NCI-H1436 treated with DMSO at 0.1 percent for 48 hours (cell line): ENCODE measurements at places on chromosomes 16 and 17.

DNA sequence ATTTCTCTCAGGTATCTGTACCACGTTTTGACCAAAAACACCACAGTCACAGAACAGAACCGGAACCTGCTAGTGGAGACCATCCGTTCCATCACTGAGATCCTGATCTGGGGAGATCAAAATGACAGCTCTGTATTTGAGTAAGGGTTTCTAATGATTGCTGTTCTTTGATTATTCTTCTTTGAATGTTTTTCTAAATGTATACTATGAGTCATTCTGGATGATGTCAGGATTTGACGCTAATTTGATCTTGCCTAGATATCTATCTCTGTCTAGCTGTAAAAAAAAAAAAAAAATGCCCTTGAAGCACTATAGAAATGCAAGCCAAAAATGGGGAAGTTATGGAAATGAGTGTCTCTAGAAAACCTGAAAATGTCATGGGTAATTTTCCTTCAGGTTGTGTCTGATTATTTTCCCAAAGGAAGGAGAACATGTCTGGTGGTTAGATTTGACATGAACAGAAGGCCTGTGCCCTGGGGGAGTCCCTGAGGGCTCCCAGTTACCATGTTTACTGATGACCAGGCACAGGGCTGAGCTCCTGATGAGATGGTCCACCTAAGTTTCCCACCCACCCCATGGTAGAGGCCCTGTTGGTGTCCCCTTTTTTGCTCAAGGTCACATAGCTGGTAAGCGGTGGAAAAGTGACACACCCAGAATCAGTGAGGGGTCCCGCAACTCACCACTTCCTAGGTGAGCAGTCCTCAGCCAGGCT lies 13.6 kb downstream of the CLEC16A start:
- no peak for DNase-seq

- no peak for DNase-seq
Observed at GRCh38 chr17:3798273-3799180, 2.5 kb downstream of the ITGAE start.

GRCh38 chr17:63929860-63930766 lies 2.0 kb downstream of the CD79B start:
- DNase-seq: no peak

- DNase-seq: no peak
Observed at GRCh38 chr17:36768394-36768793, 167.0 kb downstream of the MRM1 start.

DNA sequence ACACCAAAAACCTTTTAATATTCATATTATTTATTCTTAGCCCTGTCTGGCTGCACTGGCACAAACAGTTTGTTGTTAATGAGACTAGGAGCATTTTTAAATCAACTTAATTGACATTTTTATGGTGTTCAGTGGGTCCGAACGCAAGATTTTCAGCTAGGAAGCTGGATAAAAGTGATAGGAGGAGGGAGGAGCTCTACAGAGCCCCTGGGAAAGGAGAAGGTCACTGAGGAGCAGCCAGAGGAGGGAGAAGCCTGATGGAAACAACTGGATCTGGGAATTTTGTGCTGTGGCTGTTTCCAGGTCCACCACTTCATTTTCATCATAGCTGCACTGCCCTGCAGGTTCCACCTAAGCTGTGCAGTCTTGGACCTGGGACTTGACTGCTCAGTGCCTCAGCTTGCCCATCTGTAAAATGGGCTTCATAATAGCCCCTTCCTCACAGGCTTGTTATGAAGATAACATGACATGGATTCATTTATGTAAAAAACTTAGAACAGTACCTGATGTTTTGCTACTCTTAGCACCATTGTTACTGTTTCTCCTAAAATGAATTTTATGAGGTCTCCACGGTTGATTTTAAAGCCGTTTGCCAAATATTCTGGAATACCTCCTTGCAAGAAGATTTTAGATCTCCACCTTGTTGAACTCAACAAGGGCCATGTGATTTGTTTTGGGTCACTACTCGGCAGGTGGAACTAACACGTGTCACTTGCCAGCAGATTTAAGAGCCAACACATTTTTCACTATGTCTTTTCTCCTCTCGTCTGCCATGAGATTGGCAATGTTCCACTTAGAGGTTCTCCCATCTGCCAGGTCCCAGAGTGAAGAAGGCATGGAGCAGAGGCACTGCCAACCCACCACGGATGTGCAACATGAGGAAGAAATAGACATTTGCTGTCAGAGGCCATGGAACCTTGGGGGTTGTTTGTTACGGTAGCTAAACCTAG lies 18.7 kb upstream of the GRIN2A start:
- DNase-seq: no peak

DNA sequence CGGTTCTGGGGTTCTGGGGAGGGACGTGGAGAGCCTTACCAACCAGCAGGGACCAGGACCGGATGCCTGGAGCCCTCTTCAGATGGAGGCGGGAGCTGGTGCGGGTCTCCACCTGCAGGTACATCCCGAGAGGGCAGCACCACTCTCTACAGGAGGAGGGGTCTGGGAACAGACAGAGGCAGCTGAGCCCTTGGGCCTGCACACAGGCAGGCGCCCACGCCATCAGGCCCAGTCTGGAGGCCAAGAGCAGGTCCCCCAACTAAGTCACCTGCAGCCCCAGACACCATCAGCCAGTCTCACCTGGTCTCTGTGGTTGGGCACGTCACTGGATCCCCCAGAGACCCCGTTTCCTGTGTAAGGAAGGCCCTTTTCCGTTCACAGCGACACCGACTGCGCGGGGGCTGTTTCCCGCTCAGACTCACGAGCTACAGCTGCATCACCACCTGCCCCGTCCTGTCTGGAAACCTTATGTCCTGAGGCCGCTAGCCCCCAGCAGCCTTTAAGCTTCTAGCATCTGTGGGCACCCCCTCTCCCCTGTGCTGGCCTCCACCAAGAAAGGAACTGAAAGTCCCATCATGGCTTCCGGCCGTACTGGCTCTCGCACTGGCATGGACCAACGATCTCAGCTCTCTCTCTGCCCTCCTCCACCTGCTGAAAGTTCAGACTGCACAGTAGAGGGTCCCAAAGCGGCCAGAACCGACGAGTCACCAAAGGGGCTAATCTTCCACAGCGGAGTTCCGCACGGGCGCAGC lies 1.2 kb downstream of the CYBC1 start:
- DNase-seq: peak; percentile 82

- DNase-seq: no peak
Observed at GRCh38 chr17:31594416-31594815, 202.9 kb downstream of the RAB11FIP4 start.

DNA sequence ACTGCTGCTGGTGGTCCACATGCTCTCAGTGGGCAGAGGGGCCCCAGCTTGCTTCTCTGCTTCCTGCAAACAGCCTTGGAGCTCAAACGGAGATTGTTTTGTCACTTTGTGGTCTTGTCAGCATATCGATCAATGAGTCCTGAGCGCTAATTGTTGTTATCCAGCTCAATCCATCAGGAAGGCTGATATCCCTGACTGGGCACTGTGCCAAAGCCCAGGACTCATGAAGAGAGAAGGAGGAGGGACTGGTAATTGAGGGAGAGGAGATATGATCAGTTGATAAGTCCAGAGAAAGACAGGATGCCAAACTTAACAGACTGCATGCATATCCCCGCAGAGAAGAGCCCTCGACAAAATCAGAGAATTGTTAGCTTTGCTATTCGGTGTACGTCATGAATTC lies 58.6 kb upstream of the DNAH9 start:
- DNase-seq: no peak

GRCh38 chr17:61160789-61161445 lies 238.7 kb upstream of the TBX2 start:
- DNase-seq: no peak

- no peak for DNase-seq
Observed at GRCh38 chr17:77083531-77083930, 57.2 kb upstream of the SEC14L1 start.

DNA sequence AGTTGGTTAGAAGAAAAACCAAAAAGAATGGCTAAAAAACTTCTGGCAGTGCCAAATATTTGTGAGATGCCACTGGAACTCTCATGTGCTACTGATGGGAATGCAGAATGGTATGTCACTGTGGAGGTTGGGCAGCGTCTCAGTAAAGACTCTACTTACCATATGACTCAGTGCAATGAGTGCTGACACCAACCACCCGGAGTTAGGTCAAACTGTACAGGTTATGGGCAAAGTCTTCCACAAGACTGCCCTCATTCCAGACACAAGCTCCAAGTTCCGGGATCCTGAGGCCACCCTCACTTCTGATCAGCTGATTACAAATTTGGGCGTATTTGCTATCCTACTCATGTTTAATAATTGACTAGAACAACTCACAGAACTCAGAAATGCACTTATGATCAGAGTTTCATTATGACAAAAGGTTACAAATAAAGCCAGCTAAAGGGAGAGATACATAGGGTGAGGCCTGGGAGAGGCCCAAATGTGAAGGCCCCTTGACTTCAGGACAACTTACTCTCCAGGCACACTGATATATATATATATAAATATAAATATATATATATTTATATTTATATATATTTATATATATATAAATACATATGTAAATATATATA lies 114.9 kb downstream of the TRIM37 start:
- no peak for DNase-seq

DNA sequence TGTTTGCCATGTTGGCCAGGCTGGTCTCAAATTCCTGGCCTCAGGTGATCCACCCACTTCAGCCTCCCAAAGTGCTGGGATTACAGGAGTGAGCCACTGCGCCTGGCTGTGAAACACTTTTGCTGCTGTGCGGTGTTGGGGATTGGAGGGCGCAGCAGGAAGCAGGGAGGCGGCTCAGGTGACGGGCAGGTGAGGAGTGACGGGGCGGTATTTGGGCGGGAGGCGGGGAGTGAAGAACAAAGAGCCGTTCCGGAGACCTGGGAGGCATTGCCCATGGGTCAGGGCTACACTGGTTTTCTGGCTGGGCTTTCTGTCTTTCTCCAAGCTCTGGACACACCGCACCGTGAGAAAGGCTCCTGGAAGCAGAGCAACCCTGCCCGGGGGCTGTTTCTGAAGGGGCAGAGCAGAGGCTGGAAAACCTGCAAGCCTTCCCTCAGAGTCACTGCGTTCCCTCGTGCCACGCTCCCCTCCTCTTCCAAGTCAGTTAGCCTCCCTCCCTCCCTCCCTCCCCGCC lies 22.1 kb downstream of the CRISPLD2 start:
- DNase-seq: peak; percentile 50

DNA sequence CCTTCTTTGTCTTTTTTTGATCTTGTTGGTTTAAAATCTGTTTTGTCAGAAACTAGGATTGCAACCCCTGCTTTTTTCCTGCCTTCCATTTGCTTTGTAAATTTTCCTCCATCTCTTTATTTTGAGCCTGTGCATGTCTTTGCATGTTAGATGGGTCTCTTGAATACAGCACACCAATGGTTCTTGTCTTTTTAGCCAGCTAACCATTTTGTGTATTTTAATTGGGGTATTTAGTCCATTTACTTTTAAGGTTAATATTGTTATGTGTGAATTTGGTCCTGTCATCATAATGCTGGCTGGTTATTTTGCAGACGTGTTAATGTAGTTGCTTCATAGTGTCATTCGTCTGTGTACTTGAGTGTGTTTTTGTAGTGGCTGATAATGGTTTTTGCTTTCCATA lies 26.2 kb downstream of the NFATC3 start:
- DNase-seq: no peak

- DNase-seq: no peak
Observed at GRCh38 chr17:41520821-41521521, 2.3 kb upstream of the KRT15 start.

GRCh38 chr17:74608511-74608910 lies 15.0 kb downstream of the CD300E start:
- DNase-seq: no peak

- no peak for DNase-seq
Observed at GRCh38 chr17:78040440-78041385, 82.2 kb downstream of the TNRC6C start.

- DNase-seq: no peak
Observed at GRCh38 chr17:8791910-8792270, 7.3 kb downstream of the MFSD6L start.

DNA sequence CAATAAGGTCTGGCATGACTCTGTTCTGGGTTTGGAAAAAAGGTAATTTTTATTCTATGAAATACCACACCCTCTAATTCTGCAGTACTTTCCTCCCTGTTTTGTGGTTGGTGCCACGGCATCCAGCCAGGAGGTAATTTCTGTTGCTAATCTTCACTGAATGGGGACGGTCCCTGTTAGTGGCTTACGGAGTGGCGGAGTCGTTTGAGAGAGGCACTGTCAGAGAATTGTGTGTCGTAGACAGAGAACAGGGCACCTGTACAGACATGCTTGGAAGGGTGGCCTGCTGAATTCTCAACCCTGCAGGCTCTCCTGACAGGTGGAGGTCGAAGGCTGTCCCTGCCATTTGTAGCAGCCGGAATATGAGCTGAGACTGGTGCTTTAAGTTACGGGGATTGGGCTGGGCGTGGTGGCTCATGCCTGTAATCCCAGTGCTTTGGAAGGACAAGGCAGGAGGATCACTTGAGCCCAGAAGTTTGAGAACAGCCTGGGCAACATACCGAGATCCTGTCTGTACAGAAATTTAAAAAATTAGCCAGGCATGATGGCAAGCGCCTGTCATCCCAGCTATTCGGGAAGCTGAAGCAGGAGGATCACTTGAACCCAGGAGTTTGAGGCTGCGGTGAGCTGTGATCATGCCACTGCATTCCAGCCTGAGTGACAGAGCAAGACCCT lies 33.2 kb downstream of the EEF2K start:
- no peak for DNase-seq

DNA sequence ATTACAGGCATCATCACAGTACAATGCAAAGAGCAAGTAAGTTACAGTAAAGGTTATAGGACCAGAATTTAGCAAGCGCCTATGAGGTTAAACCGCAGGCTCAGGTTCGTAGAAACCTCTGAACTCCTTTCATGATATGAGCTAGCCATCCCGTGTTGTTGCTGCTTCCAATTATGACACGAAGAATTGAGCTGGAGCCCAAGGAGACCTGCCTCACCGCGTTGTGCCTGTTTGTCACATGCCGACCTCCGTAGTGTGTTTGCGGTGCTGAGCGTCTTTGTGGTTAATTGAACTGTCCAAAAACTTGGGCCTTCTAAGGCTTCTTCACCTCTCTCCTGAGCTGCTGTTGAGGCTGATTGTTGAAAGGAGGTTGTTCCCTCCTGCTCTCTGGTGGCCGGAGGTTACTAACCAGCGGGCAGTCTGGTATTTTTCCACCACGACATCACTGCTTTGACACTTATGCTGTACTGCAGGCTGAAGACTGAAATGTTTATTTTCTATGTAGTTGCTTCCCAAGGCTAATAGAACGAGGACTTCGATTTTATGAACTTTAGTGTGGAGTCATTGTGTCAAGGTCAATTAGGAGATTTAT lies 67.5 kb downstream of the SEC14L1 start:
- no peak for DNase-seq

- no peak for DNase-seq
Observed at GRCh38 chr16:85421338-85422195, 191.6 kb upstream of the GSE1 start.

- DNase-seq: no peak
Observed at GRCh38 chr16:71626018-71626857, at the start of gene MARVELD3. Gene MARVELD3, plus strand, starts transcription at chr16:71626184. Its CDS starts 46 bp downstream, at chr16:71626230.

DNA sequence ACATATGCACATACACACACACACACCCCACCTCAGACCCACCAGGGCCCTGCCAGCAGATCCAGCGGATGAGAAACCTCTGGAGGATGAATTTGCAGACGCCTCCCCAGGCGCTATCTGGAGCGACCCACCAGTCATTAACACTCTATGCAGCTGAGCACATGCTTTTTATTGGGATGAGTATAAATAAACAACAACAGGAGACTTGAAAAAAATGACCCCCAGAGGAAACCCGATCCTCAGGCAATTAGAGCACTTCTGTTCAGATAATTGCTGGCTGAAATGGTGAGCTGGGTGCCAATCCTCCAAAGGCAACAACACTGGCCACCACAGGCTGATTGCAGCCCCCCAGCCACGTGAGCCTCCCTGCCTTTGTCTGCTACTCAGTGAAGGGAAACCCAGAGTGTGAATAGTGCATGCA lies 32.9 kb downstream of the DYNLRB2 start:
- DNase-seq: no peak

GRCh38 chr17:79504181-79504605 lies 106.7 kb downstream of the RBFOX3 start:
- no peak for DNase-seq
